Prostate gland (tissue), 2 donors: ENCODE measurements at places on chromosomes 7 and 10. TPM values are rescaled to one million over a fixed set of nuclear protein-coding genes. Genes with fewer than 3 reads are reported as not detected.

GRCh38 chr7:7099584-7100014 lies 82.7 kb upstream of the C1GALT1 start:
- DNase-seq: peak; percentile 80

GRCh38 chr10:95788830-95789229 lies 32.9 kb downstream of the ENTPD1 start:
- no peak for DNase-seq

DNA sequence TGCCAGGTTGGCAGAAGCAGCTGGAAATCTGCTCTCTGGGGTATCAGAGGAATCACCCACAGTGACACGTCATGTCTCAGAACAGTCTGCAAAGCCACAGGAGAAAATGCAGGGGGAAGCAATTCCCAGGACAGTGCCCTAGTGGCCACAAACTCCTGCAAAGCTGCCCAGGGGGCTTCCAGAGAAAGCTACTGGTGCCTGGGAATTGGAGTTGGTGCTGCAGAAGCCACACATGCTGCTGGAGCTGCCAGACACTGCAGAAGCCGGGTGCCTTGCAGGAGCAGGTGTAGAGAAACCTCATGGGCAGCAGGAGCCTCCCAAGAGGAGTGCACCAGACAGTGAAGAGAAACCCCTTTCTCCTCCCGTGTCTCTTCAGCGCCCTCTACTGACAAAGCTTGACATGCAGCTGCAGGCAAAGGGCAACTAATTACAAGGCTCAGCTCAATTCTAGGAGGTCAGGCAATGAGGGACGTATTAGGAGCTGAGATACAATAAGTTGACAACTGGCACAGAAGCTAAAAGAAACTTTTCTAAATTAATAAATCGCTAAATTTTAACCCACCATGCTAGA lies 30.2 kb upstream of the NUB1 start:
- no peak for DNase-seq

- no peak for DNase-seq
These were observed 479.2 kb downstream of the HTR7 start for GRCh38 chr10:90378524-90379076.

- DNase-seq: peak; percentile 53
These were observed 118.6 kb upstream of the PARD3 start for GRCh38 chr10:34933676-34934075.

- DNase-seq: no peak
These were observed 49.2 kb downstream of the ODAD2 start for GRCh38 chr10:27949528-27950241.

GRCh38 chr7:3250725-3251124 lies 50.3 kb upstream of the SDK1 start:
- DNase-seq: no peak

DNA sequence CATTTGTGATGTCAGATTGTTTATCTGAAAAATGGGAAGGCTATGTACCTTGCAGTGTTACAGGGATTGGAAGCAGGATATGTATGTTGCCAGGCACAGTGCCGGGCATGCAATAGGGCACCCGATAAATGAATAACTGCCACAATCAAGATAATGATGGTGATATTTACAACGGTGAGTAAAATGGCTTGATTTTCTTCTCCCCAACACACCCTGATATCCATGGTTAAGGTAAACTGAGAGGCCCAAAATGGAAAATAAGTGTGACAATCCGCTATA lies 108.3 kb downstream of the CYP26A1 start:
- no peak for DNase-seq

- DNase-seq: no peak
These were observed 144.5 kb upstream of the TMEM72 start for GRCh38 chr10:44766631-44767030.

GRCh38 chr10:78332657-78333056 lies 299.0 kb downstream of the RPS24 start:
- peak; percentile 1 for DNase-seq

DNA sequence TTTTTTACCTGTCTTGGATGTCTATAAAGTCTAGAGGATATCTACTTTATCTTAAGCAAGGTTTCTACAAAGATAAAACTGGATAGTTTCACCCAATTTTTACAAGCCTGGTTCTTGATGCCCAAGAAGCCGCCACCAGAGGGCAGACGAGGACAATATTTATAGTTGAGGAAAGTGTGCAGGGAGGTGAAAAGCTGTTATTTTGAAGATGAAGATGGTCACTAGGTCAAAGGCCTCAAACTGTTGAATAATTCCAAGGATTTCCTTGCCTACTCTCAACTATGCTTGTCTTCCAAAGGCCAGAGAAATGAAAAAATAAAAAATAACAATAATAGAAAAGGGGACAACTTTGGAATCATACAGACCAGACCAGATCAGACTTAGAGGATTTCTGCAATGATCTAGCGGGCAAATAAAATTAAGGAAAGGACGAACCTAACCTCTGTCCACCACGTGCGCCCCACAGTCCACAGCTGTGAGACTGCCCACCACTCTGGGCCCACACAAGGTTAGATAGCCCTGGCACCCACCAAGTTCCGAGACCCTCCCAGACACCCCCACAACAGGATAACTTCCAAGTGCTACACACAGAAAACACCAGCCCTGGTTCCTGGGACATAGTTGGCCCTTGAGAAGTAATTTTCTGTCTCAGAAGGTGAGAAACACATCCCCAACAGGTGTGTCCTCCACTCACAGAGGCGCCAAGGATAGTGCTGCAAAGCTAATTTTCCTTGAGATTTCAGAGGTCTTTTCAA lies 2.8 kb downstream of the PKD1L1 start:
- DNase-seq: peak; percentile 61

- no peak for DNase-seq
These were observed 10.5 kb downstream of the RPS24 start for GRCh38 chr10:78044179-78044578.

DNA sequence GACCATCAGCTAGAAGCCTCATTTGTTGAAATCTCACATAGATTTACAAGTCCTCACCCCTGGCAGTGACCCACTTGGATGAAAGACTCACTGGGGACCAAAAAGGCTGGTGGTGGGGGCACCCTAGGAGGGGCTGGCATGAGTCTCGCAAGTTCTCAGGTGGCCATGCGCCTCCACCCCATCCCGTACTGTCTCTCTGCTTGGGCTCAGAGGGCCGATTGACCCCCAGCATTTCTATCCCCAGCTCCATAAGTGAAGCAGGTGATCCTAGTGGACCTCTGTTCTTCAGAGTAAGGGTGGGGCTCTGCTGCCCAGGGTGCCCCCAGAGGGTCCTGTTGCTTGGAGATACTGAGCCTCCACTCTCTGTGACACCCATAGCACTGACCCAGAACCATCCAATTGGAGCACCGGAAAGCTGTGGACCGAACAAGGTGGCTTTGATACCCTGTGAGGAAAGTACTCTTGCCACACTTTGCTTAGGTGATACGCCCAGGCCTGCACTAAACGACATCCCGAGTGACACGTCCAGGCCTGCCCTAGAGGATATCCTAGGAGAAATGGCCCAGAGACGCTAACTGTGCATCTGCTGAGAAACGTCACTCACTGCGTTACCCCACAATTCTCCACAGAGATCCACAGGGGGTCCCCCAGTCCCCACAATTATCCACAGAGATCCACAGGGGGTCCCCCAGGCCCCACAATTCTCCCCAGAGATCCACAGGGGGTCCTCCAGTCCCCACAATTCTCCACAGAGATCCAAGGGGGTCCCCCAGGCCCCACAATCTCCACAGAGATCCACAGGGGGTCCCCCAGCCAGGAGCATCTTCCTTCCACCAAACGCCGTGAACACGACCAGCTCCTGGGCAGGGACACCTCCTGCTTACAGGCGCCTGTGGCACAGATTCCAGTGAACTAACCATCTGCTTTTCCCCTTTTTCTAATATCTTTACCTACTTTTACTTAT lies 262.9 kb downstream of the PTPRN2 start:
- peak; percentile 29 for DNase-seq

GRCh38 chr10:21315645-21316220 lies 209.7 kb downstream of the SKIDA1 start:
- DNase-seq: peak; percentile 52

GRCh38 chr7:36565792-36566356 lies 158.4 kb downstream of the AOAH start:
- no peak for DNase-seq

- no peak for DNase-seq
These were observed 72.1 kb downstream of the ITGB8 start for GRCh38 chr7:20402747-20403230.

DNA sequence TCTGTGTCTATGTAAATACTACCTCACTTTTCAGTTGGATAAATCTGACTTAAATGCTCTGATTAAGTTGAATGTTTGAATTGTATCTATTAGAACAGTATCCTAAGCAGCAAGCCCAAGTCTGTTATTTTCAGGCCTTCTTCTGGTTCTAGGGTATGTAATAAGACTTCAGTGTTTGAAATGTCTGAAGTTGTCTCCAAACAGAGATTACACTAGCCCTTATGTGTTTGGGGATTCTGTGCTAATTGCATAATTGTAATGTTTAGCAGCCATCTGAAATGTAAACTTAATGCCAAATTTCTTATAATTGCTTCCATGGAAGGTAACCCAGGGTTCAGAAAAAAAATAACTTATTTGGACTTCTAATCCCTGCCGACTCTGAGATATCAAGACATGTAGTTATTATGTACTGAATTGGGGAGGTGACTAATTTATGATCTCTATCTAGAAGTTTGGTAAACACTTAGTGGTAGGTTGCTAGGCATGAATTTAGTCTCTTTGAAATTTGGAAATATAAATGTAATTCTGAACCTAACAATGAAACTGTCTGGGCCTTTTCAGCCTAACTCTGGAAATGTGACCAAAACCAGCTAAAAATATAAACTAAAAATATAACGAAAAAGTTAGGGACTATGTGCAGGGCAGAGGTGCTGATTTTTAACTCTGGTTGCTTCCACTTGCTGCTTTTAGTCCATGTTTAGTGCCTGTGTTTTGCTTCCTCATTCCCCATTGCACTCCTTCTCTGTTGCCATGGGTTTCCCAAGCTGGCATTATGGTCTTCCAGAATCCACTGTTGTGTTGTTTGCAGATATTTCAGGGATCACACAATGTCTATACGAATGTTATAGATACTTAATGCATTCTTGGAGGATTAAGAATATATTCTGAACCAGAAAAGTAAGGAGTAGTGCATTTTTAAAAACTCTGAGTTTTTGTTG lies 54.8 kb downstream of the MCU start:
- DNase-seq: no peak

- no peak for DNase-seq
These were observed 2.1 kb downstream of the FRAT1 start for GRCh38 chr10:97321032-97321803.

GRCh38 chr7:105621617-105622016 lies 40.3 kb upstream of the EFCAB10 start:
- peak; percentile 46 for DNase-seq

DNA sequence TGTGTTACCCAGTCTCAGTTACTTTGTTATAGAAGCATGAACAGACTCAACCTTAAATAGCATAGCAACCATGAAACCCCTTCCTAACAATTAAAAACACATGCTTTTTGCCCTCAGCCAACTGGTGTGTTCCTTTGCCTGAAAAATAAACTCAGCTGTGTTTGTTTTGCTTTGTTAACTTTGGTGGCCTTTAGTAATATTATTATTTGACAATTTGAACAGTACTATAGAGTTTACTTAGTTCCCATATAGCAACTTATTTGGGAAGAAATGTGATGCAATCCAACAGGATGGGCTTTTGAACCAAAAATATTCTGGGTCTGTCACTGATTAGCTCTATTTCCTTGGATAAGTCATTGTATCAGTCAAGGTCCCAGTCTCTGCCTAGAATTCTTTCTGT lies 22.5 kb upstream of the MKLN1 start:
- no peak for DNase-seq

DNA sequence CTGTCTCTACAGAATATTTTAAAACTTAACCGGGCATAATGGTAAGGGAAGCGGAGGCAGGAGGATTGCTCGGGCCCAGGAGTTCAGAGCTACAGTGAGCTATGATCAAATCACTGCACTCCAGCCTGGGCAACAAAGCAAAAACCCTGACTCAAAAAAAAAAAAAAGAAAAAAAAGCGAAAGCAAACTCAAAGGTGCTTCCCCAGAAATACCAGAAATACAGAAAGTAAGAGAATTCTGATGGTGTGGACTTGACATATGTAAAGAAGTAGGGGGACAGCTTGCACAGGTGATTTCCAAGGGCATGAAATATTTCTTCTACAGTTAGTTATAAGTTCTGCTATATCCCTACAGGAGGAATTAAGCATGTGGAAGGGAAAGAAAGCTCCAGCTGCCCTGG lies 69.7 kb upstream of the APBB1IP start:
- DNase-seq: no peak

MRC1 gene
- total RNA-seq: 3.1 TPM

EBLN1 gene
- total RNA-seq: not detected

TMEM26 gene
- total RNA-seq: 11.6 TPM

JAKMIP3 gene
- total RNA-seq: 2.6 TPM

FKBP6 gene
- total RNA-seq: not detected

MSANTD7 gene
- 9.5 TPM for total RNA-seq

MINPP1 gene
- total RNA-seq: 29.3 TPM

CHST15 gene
- total RNA-seq: 26.0 TPM

CALHM3 gene
- 0.51 TPM for total RNA-seq
